ENCODE measurements at places on chromosomes 11 and 22. TPM values are rescaled to one million over a fixed set of nuclear protein-coding genes. Genes with fewer than 3 reads are reported as not detected.

PRODH gene
- 0.70 TPM for total RNA-seq

MUC5B gene
- 24.6 TPM for total RNA-seq

MDK gene
- total RNA-seq = 9.4 TPM

CRYBB3 gene
- total RNA-seq = 0.38 TPM

C1QTNF4 gene
- total RNA-seq = 1.1 TPM

LINC01488 gene
- total RNA-seq = not detected
